ENCODE measurements at places on chromosomes 6 and 20. TPM values are rescaled to one million over a fixed set of nuclear protein-coding genes. Genes with fewer than 3 reads are reported as not detected.

Gene HUS1B
- 1.2 TPM for total RNA-seq

Gene ZNF292
- total RNA-seq: 13.9 TPM

- no peak for DNase-seq
Observed at GRCh38 chr20:825710-826421, 7.6 kb upstream of the FAM110A start.

GRCh38 chr6:111482959-111483735, at the start of gene REV3L:
Gene REV3L (minus strand): TSS chr6:111483218. CDS start chr6:111482888, 330 bp downstream.
- peak; percentile 70 for DNase-seq

- DNase-seq: no peak
Observed at GRCh38 chr6:100304575-100304974, 160.1 kb downstream of the SIM1 start.

Gene CASS4
- not detected for total RNA-seq

Gene PROKR2
- not detected for total RNA-seq

Gene GMPR
- total RNA-seq: 6.6 TPM

Gene EDN1
- total RNA-seq: 24.0 TPM

Gene PCSK2
- not detected for total RNA-seq

Measured in A172 (cell line).